ENCODE measurements at places on chromosomes 16 and 17.

- peak overlapping the region; percentile 41 for H3K4me3 ChIP-seq
- peaks cover 28% of the 10 kb centered on the region for H3K4me1 ChIP-seq
- H3K36me3 ChIP-seq: no peaks in the 10 kb centered on the region
- no peak for DNase-seq
Measured at GRCh38 chr17:74858672-74859458, 820 bp downstream of the GRIN2C start.

- peaks cover 12% of the 10 kb centered on the region for H3K27me3 ChIP-seq
- H3K36me3 ChIP-seq: no peaks in the 10 kb centered on the region
- no peak overlapping the region for H3K27ac ChIP-seq
- peaks cover 7% of the 10 kb centered on the region for H3K4me1 ChIP-seq
Measured at GRCh38 chr17:882827-883585, 96.6 kb downstream of the NXN start.

DNA sequence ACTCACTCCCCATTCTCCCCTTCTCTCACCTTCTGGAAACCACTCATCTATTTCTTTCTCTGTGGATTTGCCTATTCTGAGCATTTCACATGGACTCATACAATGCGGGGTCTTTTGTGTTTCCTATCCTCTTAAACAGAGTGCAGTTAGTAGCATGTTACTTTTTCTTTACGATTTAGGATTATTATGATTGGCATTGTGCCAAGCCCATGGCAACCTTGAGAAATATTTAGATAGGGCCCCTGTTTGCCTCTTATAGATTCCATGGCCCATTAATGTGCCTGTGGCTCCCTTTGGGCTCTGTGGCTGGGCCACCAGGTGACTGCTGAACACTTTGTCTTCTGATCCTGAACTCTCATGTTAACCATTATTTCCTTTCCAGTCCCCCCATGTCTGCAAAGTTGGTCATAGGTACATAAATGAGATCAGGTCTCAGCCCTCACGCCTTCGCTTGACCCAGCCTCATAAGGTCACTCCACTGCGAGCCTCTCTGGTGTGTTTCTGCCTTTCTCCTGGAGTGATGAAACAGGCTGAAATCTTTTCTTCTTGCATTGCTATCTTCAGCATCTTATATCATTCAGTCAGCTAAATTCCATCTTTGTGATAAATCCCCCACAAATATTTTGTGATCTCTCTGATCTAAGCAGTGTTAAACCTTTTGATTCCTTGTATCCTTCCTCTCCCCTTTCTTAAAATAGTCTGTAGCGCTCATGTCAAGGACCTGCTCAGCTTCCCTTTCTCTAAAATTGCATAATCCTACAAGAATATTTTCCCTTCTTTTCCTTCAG lies 44.0 kb downstream of the MYH3 start:
- H3K4me3 ChIP-seq: no peak overlapping the region
- no peak overlapping the region for H3K27ac ChIP-seq
- no peaks in the 10 kb centered on the region for H3K36me3 ChIP-seq
- peaks cover 22% of the 10 kb centered on the region for H3K27me3 ChIP-seq

GRCh38 chr17:47804461-47804860 lies 17.1 kb downstream of the OSBPL7 start:
- no peak overlapping the region for H3K4me3 ChIP-seq
- H3K27ac ChIP-seq: no peak overlapping the region
- H3K4me1 ChIP-seq: peaks cover 2% of the 10 kb centered on the region
- H3K27me3 ChIP-seq: peaks cover 10% of the 10 kb centered on the region
- DNase-seq: no peak

GRCh38 chr16:66617728-66618127 lies 13.2 kb downstream of the CMTM3 start:
- H3K4me3 ChIP-seq: no peak overlapping the region
- H3K4me1 ChIP-seq: no peaks in the 10 kb centered on the region

DNA sequence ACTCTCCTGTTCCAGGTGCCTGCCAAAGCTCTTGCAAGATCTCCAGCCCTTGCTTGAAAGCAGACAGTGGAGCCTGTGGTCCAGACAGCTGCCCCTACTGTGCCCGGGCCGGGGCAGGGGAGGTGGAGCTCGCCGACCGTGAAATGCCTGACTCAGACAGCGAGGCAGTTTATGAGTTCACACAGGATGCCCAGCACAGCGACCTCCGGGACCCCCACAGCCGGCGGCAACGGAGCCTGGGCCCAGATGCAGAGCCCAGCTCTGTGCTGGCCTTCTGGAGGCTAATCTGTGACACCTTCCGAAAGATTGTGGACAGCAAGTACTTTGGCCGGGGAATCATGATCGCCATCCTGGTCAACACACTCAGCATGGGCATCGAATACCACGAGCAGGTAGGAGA lies 17.7 kb downstream of the CACNA1G start:
- no peak for DNase-seq
- no peaks in the 10 kb centered on the region for H3K4me1 ChIP-seq
- H3K4me3 ChIP-seq: no peak overlapping the region
- H3K27me3 ChIP-seq: peaks cover 74% of the 10 kb centered on the region

- no peaks in the 10 kb centered on the region for H3K4me1 ChIP-seq
- peaks cover 4% of the 10 kb centered on the region for H3K27me3 ChIP-seq
- DNase-seq: no peak
- no peak overlapping the region for H3K27ac ChIP-seq
- no peak overlapping the region for H3K4me3 ChIP-seq
Measured at GRCh38 chr16:50989047-50989446, 162.0 kb downstream of the SALL1 start.

GRCh38 chr17:10477701-10478100 lies 8.3 kb upstream of the MYH4 start:
- no peak overlapping the region for H3K27ac ChIP-seq
- no peaks in the 10 kb centered on the region for H3K27me3 ChIP-seq
- no peaks in the 10 kb centered on the region for H3K4me1 ChIP-seq

- no peak overlapping the region for H3K27ac ChIP-seq
- no peaks in the 10 kb centered on the region for H3K36me3 ChIP-seq
- no peak for DNase-seq
- H3K27me3 ChIP-seq: no peaks in the 10 kb centered on the region
Measured at GRCh38 chr16:67050796-67051195, 21.8 kb downstream of the CBFB start.

DNA sequence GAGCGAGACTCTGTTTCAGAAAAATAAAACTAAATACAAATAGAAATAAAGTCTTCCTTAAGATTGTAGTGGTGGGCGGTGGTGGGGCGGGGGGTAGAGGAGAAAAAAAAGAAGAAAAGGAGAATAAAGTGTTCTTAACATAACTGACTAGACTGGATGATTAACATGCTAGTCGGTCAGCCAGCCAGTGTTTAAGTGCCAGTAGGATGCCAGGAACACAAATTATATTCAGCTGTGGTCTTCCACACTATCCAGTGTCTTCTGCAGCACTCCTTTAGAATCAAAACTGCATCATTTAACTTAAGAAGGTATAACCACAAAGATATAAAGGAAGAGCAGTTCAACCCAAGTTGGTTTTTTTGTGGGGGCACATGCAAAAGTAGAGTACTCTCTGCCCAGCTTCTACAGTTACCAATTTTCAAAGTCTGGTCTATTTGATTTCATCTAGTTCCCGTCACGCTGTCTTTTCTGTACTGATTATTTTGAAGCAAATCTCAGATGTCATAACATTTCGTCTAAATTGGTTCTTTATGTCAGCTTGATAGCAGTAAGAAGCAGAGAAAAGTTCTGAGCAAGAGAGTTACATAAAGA lies 15.8 kb downstream of the HEATR3 start:
- H3K4me3 ChIP-seq: no peak overlapping the region
- H3K27me3 ChIP-seq: no peaks in the 10 kb centered on the region
- H3K27ac ChIP-seq: no peak overlapping the region
- peaks cover 19% of the 10 kb centered on the region for H3K36me3 ChIP-seq
- DNase-seq: no peak

DNA sequence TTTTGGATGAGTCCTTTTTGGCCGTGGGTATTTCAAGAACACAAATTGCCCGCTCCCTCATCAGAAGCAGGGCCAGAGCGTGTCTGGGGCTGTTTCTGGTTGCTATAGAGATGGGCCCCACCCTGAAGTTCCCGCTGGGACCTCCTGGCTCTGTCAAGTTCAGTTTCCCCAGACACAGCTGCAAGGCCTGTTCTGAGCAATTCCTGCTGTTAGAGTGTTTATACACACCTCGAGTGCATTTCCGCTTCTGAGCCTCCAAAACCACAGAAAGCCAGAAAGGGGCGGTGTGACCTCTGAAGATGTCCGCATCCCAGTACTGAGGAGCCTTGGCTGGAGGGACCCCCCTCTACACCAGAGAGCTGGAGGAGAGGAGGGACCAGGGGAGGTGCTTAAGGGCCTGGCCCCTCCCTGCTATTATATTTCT lies 9.3 kb upstream of the WBP2 start:
- H3K36me3 ChIP-seq: no peaks in the 10 kb centered on the region
- H3K4me3 ChIP-seq: no peak overlapping the region
- no peaks in the 10 kb centered on the region for H3K27me3 ChIP-seq
- DNase-seq: peak; percentile 70
- H3K27ac ChIP-seq: peak overlapping the region; percentile 97

DNA sequence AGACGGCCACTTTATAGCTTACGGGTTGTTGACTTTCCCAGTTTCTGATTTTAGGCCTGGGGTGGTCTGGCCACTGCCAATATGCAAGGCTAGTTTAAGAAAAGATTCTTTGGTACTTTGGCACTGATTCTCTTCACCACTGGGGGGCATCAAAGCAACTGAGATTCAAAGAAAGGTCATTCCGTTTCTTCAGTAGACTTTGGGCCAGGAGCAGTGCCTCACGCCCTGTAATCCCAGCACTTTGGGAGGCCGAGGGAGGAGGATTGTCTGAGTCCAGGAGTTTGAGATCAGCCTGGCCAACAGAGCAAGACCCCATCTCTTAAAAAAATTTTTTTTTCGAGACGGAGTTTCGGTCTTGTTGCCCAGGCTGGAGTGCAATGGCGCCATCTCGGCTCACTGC lies 53.0 kb downstream of the RPA1 start:
- peaks cover 16% of the 10 kb centered on the region for H3K36me3 ChIP-seq
- H3K27me3 ChIP-seq: no peaks in the 10 kb centered on the region
- no peaks in the 10 kb centered on the region for H3K4me1 ChIP-seq
- no peak overlapping the region for H3K4me3 ChIP-seq
- no peak overlapping the region for H3K27ac ChIP-seq
- DNase-seq: peak; percentile 24
